CD4-positive, alpha-beta T cell treated with Interleukin-21 for 1 hour (primary cell): ENCODE measurements at places on chromosomes 12 and 14.

GRCh38 chr12:60630796-60631195, 1035.0 kb downstream of the SLC16A7 start:
- no peak for DNase-seq

DNA sequence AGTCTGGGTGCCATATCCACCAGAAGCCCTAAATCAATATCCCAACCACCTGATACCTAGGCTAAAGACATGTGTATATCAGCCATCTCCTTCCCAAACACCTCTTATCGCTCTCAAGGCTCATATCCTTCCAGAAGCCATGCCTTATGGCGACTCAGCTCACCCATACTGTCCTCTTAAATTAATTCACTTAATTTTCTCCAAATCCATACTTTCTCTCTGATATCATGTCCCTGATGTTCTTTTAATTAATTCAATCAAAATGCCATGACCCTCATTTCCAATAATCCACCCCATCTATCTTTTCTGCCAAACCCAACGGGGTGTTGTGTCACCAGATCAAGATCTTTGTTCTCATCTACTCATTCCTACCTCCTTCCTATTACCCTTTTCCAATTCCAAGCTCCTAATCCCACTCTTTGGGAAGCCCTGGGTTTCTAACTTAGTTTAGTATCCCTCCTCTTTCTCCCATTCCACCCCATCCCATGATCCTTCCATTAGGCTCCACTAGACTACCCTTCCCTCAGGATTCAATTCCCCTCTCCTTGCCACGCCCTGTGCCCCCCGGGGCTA, 723 bp downstream of the ATF7 start:
- no peak for DNase-seq

GRCh38 chr12:54040148-54040494, 7.3 kb downstream of the HOXC5 start:
- no peak for DNase-seq

DNA sequence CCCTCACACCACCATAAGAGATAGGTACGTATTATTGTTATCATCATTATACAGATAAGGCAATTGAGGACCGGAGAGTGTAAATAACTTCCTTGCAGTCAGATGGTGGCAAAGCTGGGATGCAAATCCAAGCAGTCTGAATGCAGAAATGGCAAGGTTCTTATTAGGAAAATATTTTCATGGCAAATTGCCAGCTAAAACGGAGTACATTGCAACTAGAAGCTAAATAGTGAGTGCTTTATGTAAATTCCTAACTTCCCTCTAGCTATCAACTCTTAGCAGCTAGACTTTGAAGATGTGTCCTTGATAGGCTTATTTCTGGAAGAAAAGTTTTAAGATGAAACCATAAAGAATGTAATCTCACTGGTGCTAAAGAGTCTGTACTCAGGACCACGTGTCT, 323.9 kb upstream of the DIO2 start:
- DNase-seq, result no peak

DNA sequence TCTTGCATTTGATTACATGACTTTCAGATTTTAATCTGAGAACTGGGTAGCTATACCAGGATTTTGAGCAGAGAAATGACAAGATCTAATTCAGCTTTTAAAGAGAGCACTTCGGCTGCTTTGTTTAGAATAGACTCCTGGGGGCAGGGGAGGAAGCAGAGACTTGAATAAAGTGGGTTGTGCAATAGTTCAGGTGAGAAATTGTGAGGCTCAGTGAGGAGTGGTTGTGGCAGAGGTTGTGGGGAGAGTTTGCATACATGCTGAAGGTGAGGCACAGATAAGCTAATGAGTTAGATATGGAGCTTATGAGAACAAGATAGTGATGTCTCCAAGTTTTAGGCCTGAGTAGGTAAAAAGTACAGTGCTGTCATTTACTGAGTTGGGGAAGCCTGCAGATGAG, 281.4 kb downstream of the FLRT2 start:
- DNase-seq, result no peak

DNA sequence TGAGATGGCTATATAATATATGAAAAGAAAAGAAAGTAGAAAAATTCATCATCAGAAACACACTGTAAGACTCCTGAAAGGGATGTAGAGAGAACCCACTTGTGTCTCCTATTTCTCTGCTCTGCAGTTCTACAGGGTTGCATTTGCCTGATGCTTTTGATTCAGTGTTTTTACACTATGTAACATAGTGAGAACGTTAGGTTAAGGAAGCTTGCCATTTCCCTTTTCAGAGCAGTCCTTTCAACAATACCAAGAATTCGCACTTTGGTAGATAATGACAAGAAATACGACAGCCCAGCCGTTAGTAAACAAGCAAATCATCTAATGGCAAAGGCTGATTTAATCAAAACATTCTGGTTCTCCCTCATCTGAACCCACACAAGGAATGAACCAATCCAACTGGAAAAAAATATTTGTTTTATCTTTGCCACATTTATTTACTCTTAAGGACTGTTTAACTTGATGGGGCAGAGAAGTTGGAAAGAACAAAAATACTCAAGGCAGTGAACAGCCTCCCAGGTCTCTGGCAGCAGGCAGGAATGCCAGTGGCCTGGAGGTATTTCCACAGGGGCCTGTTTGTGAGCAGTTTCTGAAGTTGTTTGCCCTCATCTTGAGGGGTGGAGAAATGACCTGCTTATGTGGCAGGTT, 30.8 kb upstream of the SOCS2 start:
- DNase-seq, result no peak

GRCh38 chr14:26137161-26137560, 460.7 kb downstream of the NOVA1 start:
- no peak for DNase-seq

GRCh38 chr12:41932470-41932991, 212.1 kb downstream of the GXYLT1 start:
- peak; percentile 1 for DNase-seq

GRCh38 chr14:72711936-72712335, 182.0 kb downstream of the DPF3 start:
- no peak for DNase-seq

- no peak for DNase-seq
Measured at GRCh38 chr12:56086096-56086495, 6.1 kb downstream of the ERBB3 start.

DNA sequence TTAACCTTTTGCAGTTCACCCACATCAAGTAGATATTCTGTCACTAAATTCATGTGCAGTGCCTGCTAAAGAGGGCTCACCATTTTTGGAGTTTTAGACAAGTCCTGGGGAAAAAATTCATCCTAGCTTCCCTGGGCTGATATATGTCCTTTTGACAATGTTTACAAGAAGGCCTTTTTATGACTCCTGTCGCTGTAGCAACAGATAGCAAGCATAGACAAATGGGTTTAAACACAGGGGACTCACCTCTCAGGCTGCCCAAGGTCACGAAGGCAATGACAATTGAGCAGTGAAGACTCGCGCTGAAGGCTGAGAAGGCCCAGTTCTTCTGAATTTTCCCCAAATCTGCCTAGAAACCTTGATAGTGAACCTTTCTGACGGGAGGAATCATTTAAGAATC, 150.7 kb upstream of the CPM start:
- no peak for DNase-seq

GRCh38 chr12:15709551-15709950, 79.6 kb downstream of the EPS8 start:
- no peak for DNase-seq

DNA sequence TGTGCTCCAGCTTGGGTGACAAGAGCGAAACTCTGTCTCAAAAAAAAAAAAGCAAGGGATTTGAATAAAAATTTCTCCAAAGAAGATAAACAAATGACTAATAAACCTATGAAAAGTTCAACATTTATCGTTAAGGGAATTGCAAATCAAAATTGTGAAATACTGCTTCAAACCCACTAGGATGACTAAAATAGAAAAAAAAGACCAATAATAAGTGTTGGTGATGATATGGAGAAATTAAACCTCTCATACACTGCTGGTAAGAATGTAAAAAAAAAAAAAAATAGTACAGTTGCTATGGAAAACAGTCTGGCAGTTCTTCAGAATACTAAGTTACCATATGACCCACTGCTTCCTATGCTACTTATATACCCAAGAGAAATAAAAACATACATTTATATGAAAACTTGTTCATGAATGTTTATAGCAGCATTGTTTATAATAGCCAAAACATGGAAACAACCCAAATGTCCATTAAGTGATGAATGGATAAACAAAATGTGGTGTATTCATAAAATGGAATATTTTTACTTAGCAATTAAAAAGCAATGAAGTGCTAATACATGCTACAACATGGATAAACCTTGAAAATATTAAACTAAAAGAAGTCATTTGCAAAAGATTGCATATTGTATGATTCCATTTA, 39.4 kb upstream of the TMPRSS12 start:
- DNase-seq, result no peak

- peak; percentile 31 for DNase-seq
Measured at GRCh38 chr14:86038387-86039042, 508.6 kb downstream of the FLRT2 start.

DNA sequence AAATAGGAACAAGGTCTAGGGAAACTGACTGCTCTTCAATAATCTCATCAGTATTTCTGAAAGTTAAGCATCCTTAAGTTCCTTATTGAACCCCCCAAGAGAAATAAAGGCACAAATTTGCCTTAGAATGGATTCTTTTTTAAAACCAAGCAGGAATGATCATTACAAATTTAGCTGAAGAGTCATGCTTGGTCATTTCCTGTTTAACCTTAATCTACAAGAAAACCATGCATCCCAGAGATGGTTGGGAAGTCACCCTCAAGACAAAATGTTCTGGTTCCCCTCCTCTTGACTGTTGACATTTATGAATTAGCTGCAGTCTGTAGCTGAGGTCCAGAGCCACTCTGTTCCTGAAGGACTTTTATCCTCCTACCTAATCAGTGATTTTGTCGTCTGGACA, 291.8 kb upstream of the G2E3 start:
- no peak for DNase-seq

GRCh38 chr12:132511516-132512196, 21.7 kb downstream of the FBRSL1 start:
- no peak for DNase-seq

GRCh38 chr14:23539248-23540140, 12.1 kb downstream of the ZFHX2 start:
- peak; percentile 55 for DNase-seq

DNA sequence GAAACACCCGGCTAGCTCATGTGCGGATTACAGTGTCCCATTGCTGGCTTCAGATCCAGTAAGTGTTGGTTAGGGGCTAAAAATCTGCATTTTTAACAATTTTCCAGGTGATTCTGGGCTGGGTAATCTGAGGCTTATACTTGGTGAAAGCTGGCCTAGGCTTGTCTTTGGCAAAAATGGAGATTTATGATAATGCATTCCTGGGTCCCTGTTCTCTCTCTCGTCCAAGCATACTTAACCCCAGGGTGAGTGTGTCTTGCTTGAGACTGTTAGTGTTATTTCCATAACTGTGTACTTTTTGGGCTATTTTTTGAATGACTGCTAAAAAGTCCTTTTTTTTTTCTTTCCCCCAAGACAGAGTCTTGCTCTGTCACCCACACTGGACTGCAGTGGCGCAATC, 43.2 kb downstream of the SNAPC1 start:
- DNase-seq, result no peak

- no peak for DNase-seq
Measured at GRCh38 chr14:36162267-36162666, 14.3 kb downstream of the PTCSC3 start.

DNA sequence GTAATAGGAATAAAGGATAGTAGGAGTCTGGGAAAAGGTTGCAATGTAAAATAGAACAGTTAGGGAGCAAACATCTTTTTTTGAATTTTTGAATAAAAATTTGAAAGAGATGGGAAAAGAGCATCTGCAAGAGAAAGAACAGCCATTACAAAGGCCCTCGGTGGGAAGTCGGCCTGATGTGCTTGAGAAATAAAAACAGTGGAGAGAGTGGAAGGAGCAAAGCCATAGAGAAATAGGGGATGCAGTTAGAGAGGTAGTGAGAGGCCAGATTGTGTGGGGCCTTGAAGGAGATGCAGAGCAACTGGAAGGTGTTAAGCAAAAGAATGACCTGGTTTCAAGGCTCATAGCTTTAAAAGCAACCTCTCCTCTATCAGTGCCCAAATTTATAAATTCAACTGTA, 409.8 kb downstream of the RERGL start:
- no peak for DNase-seq

DNA sequence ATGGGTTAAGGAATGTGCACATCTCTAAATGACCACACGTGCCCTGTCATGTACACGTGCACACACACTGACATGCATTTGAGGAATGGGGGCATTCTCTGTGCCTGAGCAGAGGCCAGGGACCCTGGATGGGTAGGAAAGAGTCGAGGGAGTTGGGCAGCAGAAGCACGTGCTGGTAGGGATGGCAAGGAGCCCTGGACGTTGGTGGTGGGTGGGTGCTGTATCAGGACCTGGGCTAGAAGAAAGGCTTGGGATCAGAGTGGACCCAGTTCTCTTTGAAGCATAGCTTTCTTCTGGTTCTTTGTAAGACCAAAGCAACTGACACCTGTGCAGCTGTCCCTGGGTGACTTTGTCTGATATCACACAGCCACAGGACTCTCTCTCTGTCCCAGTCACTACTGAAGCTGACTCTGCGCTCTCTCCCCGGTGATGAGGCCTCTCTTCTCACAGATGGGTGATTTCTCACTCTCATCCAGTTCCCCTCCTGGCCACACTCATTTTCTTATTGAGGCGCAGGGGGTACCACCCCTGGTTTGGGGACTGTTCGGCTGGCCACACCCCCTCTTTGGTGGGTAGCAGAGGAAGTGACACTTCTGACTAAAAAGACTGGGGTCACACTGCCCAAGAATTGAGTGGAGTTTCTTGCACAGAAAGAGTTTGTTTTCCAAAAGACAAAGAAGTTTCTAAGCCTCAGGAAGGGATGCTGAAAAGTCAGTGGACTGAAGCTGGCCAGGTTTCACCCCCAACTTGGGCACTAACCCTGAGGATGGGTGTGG, 171.7 kb upstream of the RTL1 start:
- DNase-seq, result no peak

DNA sequence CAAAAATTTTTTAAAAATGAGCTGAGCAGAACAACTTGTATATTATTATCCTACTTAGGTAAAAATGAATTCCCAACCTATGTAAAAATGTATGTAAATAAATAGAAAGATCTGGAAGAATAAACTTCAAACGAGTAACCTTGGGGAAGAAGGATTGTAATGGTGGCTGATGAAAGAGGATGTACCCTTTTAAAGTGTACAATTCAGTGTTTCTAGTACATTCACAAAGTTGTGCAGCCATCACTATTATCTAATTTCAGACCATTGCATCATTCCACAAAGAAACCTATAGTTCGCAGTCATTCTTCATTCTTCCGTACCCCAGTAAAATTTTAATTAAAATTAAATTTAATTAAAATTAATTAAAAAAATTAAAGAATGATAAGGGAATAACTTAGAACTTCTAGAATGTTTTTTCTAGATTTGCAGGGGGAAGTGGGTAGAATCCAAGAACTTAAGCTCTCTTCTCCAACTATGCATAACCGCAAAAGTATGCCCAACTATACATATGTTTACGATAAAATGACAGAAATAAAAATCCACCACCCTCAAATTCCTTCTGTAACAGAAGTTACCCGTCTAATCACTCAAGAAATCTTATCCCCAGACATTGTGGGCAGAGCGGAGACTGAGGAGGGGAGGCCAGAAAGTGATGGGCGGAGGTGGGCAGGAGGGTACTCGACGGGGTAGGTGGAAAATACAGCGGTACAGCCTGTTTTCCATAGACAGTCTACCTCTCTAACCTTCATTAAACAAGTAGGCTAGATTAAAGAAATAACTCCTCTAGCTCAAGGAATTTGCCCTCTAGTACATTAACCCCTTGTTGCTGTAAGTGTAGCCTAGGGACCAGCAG, 921 bp downstream of the DEPDC4 start:
- no peak for DNase-seq
